ENCODE measurements at places on chromosomes 12 and 14. TPM values are rescaled to one million over a fixed set of nuclear protein-coding genes. Genes with fewer than 3 reads are reported as not detected.

The TTC9 gene
- 3.9 TPM for total RNA-seq

The SPX gene
- 2.4 TPM for total RNA-seq

The KDM5A gene
- 31.5 TPM for total RNA-seq

The DNAI7 gene
- not detected for total RNA-seq

The IL26 gene
- not detected for total RNA-seq

The RGS6 gene
- 52.3 TPM for total RNA-seq

The ST8SIA1 gene
- total RNA-seq = 2.4 TPM

The FITM1 gene
- 1.3 TPM for total RNA-seq

GRCh38 chr14:74029136-74029535 lies 10.0 kb downstream of the BBOF1 start:
- no peaks in the 10 kb centered on the region for H3K27me3 ChIP-seq
- H3K4me1 ChIP-seq = no peaks in the 10 kb centered on the region
- H3K27ac ChIP-seq = no peak overlapping the region
- no peak overlapping the region for H3K4me3 ChIP-seq
- DNase-seq = no peak
- peaks cover 25% of the 10 kb centered on the region for H3K36me3 ChIP-seq

DNA sequence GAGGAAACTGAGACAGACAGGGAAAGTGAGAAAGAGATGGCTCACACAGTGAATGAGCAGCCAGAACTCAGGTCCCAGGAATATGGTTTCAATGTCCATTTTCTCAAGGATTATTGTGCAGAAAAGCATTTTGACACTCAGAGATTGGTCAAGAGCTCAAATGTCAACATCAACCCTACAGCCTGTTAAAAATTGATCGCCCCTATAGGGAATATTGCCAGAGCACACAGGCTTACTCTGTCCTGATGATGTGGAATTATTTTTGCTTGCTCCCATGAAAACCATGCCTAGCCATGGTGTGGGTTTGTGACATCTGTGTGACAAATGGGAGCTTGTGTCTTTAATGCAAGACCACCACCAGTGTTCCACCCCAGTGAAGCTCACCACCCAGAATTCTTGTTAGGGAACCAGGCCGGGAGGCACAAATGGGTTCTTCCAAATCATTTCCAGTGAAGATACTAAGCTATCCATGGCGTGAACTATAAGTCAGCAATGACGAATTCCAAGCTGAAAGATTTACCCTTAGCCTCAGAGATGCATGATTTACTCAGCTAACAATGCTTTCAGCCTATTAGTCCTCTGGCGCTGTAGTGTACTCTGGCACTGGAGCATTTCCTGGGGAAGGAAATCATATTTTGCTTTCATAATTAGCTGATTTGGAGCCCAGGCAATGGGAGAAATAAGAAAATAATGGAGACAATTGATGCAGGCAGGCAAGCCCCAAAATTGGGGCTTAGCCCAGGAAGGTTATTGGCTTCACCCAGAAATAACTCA lies 1188.2 kb upstream of the TMEM132C start:
- H3K4me1 ChIP-seq = no peaks in the 10 kb centered on the region
- H3K4me3 ChIP-seq = no peak overlapping the region
- H3K27me3 ChIP-seq = no peaks in the 10 kb centered on the region
- H3K27ac ChIP-seq = no peak overlapping the region

DNA sequence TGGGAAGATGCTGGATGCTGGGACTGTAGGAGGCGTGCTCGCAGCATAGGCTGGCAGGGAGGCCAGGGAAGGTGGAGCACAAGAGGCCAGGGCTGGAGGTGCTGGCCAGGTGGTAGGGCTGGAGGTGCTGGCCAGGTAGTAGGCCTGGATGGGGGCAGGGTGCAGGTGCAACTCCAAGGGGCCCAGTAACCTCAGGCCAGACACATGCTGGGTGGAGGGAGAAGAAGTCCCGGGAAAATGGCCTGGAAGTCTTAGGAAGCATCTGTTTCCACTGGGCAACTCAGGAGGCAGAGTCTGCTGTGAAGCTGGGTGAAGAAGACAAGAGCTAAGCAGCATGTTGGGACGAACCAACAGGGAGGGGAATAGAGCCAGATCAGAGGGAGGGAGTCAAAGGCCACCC lies 665.2 kb downstream of the BCL11B start:
- H3K36me3 ChIP-seq = no peaks in the 10 kb centered on the region
- H3K27ac ChIP-seq = no peak overlapping the region
- no peaks in the 10 kb centered on the region for H3K27me3 ChIP-seq
- H3K4me1 ChIP-seq = no peaks in the 10 kb centered on the region
- DNase-seq = no peak
- H3K4me3 ChIP-seq = no peak overlapping the region

- H3K4me3 ChIP-seq = no peak overlapping the region
- no peaks in the 10 kb centered on the region for H3K27me3 ChIP-seq
- no peak overlapping the region for H3K27ac ChIP-seq
- H3K4me1 ChIP-seq = no peaks in the 10 kb centered on the region
- H3K36me3 ChIP-seq = no peaks in the 10 kb centered on the region
Observed at GRCh38 chr12:94980577-94980976, 22.9 kb downstream of the NDUFA12 start.

GRCh38 chr14:20400965-20401593 lies 12.2 kb downstream of the TEP1 start:
- DNase-seq = no peak
- H3K4me3 ChIP-seq = no peak overlapping the region
- H3K4me1 ChIP-seq = no peaks in the 10 kb centered on the region
- H3K27ac ChIP-seq = no peak overlapping the region

DNA sequence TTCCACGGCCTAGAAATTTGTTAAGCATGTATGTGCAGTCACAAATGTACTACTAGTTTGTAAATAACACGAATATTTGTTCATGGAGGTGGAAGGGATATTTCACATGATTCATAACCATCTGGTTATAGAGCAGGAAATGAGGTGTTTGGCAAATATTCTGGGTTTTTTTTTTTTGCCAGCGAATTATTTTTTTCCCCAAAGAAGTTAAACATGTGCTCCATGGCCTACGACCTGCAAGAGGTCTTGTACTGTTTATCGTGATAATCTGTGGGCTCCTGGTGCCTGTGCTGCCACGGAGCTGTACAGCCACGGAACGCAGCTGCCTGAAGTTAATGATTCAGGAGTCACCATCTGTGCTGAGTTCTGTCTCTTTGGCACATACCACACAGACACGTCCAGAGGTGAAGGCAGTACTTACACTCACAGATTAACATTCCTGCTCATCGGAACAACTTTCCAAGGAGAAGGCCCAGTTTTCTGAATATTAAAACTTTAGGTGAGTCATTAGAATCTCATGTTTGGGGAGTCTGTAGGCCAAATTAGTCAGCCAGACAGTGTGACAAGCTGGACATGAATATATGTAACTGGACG lies 156.3 kb downstream of the TMX1 start:
- H3K4me1 ChIP-seq = peaks cover 45% of the 10 kb centered on the region
- H3K27ac ChIP-seq = no peak overlapping the region
- no peaks in the 10 kb centered on the region for H3K27me3 ChIP-seq
- H3K4me3 ChIP-seq = no peak overlapping the region
- peak; percentile 44 for DNase-seq

DNA sequence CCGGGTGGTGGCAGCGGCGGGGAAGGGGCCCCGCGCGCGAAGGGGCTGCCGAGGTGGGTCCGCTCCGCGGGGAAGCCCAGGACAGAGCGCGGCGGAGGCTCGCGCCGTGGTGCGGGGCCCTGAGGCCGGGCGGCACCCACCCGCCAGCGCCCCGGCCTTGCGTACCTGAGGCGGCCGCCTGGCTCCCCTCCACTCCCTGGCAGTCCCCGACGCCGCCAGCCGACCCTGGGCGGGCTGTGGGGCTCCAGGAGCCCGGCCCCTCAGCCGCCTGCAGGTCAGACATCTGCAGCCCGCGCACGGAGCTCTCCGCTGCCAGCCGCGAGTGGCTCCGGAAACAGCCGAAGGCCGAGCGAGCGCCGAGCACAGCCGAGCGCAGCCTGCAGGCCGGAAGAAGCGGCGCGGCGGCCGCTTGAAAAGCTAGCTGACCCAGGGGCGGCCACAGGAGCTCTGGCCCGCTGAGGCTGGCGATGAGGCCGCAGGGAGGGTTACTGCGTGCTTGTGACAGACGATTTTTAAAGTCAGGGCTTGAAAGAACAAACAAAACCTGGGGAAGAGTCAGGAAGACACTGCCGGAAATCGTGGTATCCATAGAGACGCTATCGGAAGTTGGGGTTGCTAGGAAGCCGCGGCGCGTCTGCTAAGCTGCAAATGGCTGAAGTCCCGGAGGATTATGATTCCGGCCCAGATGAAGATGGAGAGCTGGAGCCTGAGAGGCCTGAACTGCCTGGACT lies at the start of the genes SAMD15 and TMED8:
SAMD15 (plus strand) TSS at position 609 of the 731 bp plus-strand sequence; CDS start at position 649, 40 bp downstream.
TMED8 (minus strand) TSS at position 324 of the 731 bp plus-strand sequence; CDS start at position 283, 41 bp downstream.
- no peaks in the 10 kb centered on the region for H3K27me3 ChIP-seq
- peak; percentile 51 for DNase-seq
- H3K27ac ChIP-seq = peak within 1 kb of the TSS; percentile 21
- H3K36me3 ChIP-seq = no peaks in the 10 kb centered on the region
- peak within 1 kb of the TSS; percentile 89 for H3K4me3 ChIP-seq

DNA sequence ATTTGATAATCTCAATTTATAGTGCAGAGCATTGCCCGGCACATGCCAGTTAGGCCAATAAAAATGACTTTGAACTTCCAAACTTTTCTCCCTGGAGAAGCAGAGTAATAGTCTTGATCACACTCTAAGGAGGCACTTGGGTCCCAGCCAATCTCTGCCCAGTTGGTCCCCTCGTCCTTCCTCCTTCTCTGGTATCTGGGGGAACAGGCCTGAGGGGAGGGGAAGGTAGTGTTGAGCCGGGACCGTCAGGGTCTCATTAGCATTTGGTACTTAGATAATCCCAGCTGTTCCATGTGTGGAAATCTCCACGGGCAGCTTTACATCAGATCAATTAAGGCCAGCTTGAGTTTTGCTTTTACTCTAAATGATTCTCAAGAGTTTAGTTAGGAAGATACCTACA lies 70.1 kb downstream of the ZNF641 start:
- H3K4me1 ChIP-seq = no peaks in the 10 kb centered on the region
- no peak overlapping the region for H3K4me3 ChIP-seq
- H3K27ac ChIP-seq = no peak overlapping the region
- no peaks in the 10 kb centered on the region for H3K36me3 ChIP-seq
- H3K27me3 ChIP-seq = no peaks in the 10 kb centered on the region

DNA sequence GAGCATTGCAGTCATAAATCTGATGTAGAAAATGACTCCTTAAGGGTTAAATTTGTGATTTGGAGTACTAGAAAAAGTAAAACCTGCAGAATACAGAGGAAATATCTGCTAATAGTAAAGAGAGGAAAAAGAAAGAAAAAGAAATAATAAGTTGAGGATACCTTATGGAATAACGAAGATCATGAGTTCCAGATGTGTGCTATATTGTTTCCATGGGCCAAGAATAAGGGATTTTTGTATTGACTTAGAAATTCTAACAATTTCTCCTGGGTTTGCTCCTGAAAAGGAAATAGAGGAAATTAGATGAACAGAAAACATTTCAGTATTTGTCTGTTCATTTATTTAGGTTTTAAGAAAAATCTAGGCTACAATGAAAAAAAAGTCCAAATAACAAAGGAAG lies 115.3 kb downstream of the ALG10B start:
- no peak overlapping the region for H3K4me3 ChIP-seq
- DNase-seq = no peak
- H3K27me3 ChIP-seq = no peaks in the 10 kb centered on the region
- no peaks in the 10 kb centered on the region for H3K36me3 ChIP-seq
- H3K27ac ChIP-seq = no peak overlapping the region
- no peaks in the 10 kb centered on the region for H3K4me1 ChIP-seq

DNA sequence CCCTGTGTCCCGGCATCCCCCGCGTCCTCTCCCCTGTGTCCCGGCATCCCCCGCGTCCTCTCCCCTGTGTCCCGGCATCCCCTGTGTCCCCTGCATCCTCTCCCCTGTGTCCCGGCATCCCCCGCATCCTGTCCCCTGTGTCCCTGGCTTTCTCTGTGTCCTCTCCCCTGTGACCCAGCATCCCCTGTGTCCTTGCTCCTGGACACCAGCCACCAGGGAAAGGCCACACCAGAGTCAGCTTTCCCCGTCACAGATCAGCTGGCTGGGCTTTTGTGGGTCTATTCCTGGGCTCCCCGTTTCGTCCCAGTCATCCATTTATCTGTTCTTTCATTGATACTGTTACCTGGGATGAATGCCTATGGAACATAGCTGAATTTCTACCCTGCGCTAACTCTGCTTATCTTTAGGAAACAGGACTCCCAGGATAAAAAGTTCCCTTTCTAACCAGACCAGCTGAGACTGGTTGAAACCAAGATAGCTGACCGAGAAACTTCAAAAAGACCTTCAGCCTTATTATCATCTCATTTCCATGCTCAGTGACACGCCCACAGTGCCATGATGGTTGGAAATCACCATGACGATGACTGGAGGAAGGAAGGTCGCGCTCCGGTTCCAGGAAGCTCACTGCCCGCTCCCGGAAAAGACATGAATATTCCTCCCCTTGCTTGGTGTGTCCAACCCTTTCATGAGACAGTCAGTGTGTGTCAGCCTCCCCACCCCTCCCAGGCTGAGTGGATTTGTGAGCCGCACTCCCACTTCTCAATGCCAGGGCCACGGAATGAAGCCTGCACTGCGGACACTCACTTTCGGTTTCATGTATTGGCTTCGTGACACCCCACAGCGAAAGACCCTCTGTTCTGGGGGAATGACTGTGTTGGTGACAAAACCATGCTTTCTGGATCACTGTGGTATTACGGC lies 276.4 kb upstream of the SFSWAP start:
- no peaks in the 10 kb centered on the region for H3K36me3 ChIP-seq
- no peak for DNase-seq
- no peaks in the 10 kb centered on the region for H3K27me3 ChIP-seq
- H3K4me3 ChIP-seq = no peak overlapping the region

Data from tibial nerve (tissue), 4 donors.